ENCODE measurements at places on chromosomes 6 and 20.

- peak; percentile 54 for DNase-seq
Observed at GRCh38 chr6:110814102-110815014, 911 bp downstream of the CDK19 start.

- DNase-seq = no peak
Observed at GRCh38 chr6:102774326-102774725, 1380.8 kb downstream of the GRIK2 start.

GRCh38 chr6:73043446-73043845 is 181.8 kb downstream of the KHDC1L start:
- DNase-seq = no peak

DNA sequence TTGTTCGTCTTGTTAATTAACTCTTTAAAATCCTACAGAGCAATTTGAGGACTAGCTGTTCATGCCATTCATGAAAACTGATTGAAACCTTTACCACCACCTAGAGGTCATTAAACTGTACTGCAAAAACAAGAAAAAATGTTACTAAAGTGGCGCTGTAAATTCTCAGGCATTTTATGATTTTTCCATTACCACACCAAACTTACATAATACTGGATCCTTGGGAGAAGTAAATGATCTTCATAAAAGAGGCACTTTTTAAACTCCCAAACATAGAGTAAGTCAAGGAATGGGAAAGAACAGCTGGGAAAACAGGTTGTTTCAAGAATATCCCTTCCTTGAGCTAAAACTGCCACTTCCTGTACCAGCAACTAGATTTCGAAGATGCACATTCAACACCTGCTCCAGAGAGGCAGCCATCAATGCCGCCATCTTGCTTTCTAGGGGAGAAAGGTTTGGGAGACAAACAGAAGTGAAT is 54.3 kb downstream of the MYLIP start:
- DNase-seq = no peak

DNA sequence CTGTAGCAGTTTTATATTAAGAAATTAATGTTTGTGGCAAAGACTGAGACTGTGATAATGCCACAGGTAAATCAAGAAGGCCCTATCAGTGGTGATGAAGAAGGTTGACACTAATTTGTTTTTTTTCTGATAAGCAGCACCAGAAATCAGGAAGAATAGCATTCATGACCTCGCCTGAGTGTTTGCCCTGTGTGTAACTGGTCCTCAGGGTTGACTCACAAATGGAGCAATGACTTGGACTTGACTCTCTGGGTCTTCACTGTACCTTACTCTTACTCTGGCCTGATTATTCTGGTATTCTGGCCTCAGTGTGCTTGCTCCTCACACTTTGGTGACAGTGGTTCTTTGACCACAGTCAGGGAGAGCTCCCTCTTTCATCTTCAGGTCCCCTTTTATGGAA is 243.9 kb downstream of the HAO1 start:
- DNase-seq = no peak

- no peak for DNase-seq
Observed at GRCh38 chr6:137259349-137259748, 40.2 kb upstream of the IFNGR1 start.

GRCh38 chr20:61115364-61116065 is 136.5 kb upstream of the CDH4 start:
- no peak for DNase-seq

DNA sequence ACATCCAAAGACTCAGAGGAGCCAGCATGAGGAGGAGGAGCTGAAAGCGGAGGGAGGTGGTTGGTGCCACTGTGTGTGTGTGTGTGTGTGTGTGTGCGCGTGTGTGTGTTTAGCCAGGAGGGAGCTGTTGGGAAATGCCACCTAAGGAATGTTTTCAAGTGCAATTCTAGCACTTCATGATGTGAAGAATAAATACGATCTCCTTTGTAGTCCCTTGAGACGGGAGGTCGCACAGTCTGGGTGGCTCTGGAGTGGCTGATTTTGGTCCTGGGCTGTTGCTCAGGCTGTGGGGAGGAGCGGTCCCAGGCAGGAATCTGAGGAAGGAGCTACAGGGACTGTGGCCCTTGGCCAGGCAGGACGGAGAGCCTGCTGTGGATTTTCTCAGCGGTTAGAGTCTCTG is 93.7 kb downstream of the PPP1R14C start:
- no peak for DNase-seq

- DNase-seq = peak; percentile 23
Observed at GRCh38 chr6:83055366-83055964, 10.2 kb downstream of the UBE3D start.
